Adrenal gland (tissue), 19 donors: ENCODE measurements at places on chromosomes 1 and 21.

GRCh38 chr21:30839304-30839703, 9.7 kb upstream of the KRTAP7-1 start:
- H3K27me3 ChIP-seq = no peaks in the 10 kb centered on the region
- DNase-seq = no peak
- no peaks in the 10 kb centered on the region for H3K4me1 ChIP-seq

DNA sequence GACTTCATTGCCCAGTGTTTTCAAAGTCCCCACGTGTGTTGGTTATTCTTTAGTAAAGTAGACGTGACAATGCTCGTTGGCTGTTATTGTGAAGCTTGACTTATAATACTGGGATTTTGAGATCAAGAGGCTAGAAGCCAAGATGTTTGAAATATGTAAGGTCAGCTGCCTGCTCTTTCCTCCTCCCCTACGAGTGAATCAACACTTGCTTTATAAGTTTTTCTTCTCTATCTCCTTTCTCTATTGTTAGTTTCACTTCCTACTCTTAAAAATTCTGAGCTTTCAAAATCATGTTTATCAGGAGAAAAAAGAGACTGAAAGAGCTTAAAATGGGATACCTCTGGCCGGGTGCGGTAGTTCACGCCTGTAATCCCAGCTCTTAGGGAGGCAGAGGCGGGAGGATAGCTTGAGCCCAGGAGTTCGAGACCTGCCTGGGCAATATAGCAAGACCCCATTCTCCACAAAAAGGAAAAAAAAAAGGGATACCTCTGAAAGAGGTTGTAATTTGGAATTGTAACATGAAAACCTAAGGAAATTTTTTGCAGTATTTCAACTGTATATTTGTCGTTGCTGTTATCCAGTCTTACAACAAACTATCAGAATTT, 72.0 kb downstream of the EPB41 start:
- no peak for DNase-seq
- no peak overlapping the region for H3K27ac ChIP-seq
- no peaks in the 10 kb centered on the region for H3K27me3 ChIP-seq
- no peak overlapping the region for H3K4me3 ChIP-seq
- H3K4me1 ChIP-seq = peaks cover 9% of the 10 kb centered on the region

- H3K27ac ChIP-seq = no peak overlapping the region
- DNase-seq = peak; percentile 25
- no peaks in the 10 kb centered on the region for H3K27me3 ChIP-seq
These were observed 30.8 kb upstream of the FAM78B start for GRCh38 chr1:166197597-166197996.

GRCh38 chr1:28663871-28664470, 4.6 kb upstream of the GMEB1 start:
- H3K36me3 ChIP-seq = no peaks in the 10 kb centered on the region
- DNase-seq = no peak
- no peak overlapping the region for H3K4me3 ChIP-seq
- H3K27me3 ChIP-seq = no peaks in the 10 kb centered on the region
- H3K27ac ChIP-seq = no peak overlapping the region

DNA sequence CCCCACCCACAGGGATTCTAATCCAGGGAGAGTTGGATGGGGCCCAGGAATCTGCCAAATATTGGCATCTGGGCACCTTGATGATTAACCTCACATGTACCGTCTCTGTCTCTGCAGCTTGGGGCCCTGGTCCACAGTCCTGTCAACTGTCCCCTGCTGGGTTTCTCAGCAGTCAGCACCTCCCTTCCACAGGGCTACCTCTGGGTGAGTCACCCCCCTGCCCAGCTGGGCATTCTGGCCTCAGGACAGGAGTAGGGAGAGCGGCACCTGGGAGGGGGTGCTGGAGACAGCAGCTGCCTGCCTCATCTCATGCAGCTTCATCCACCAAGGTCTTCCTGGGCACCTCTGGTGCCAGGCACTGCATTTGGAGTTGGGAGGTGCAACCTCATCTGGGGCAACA, 100.6 kb upstream of the ACTL8 start:
- no peak overlapping the region for H3K27ac ChIP-seq
- no peaks in the 10 kb centered on the region for H3K4me1 ChIP-seq
- no peaks in the 10 kb centered on the region for H3K27me3 ChIP-seq
- no peak for DNase-seq
- H3K4me3 ChIP-seq = no peak overlapping the region

- H3K4me3 ChIP-seq = no peak overlapping the region
- no peaks in the 10 kb centered on the region for H3K27me3 ChIP-seq
- no peaks in the 10 kb centered on the region for H3K4me1 ChIP-seq
- no peak overlapping the region for H3K27ac ChIP-seq
- no peaks in the 10 kb centered on the region for H3K36me3 ChIP-seq
- peak; percentile 83 for DNase-seq
These were observed 1.6 kb downstream of the ERVH48-1 start for GRCh38 chr21:42923553-42924432.

DNA sequence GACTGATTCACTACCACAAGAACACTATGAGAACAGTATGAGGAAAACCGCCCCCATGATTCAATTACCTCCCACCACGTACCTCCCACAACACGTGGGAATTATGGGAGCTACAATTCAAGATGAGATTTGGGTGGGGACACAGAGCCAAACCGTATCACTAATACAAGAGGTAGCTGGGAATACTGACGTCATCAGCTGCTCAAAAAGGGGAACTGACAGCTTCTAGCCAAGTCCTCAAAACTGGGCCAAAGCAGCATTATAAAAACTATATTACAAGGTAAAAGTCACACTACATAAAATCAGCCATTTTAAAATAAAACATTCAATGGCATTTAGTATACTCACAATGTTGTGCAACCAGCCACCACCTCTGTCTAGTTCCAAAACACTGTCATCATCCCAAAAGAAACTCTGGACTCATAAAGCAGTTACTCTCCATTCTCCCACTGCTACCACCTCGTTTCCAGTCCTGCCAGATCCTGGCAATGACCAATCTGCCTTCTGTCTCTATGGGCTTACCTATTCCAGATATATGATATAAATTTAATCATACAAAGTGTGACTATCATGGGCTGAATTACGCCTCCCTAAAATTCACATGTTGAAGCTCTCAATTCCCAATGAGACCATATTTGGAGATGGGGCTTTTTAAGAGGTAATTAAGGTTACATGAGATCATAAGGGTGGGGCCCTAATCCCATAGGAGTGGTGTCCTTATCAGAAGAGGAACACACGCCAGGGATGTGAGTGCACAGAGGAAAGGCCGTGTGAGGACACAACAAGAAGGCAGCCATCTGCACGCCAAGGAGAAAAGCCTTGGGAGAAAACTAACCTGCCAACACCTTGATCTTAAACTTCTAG, 192.1 kb downstream of the SETD4 start:
- DNase-seq = no peak
- H3K27me3 ChIP-seq = no peaks in the 10 kb centered on the region
- H3K36me3 ChIP-seq = no peaks in the 10 kb centered on the region
- H3K4me1 ChIP-seq = no peaks in the 10 kb centered on the region
- no peak overlapping the region for H3K4me3 ChIP-seq
- H3K27ac ChIP-seq = no peak overlapping the region

- no peak overlapping the region for H3K27ac ChIP-seq
- no peaks in the 10 kb centered on the region for H3K36me3 ChIP-seq
- H3K4me3 ChIP-seq = no peak overlapping the region
- no peak for DNase-seq
These were observed 17.2 kb upstream of the C8A start for GRCh38 chr1:56837244-56837939.

GRCh38 chr1:228863776-228864175, 128.5 kb downstream of the RHOU start:
- no peak for DNase-seq
- no peak overlapping the region for H3K4me3 ChIP-seq
- H3K27ac ChIP-seq = no peak overlapping the region
- H3K4me1 ChIP-seq = peaks cover 5% of the 10 kb centered on the region
- no peaks in the 10 kb centered on the region for H3K27me3 ChIP-seq

DNA sequence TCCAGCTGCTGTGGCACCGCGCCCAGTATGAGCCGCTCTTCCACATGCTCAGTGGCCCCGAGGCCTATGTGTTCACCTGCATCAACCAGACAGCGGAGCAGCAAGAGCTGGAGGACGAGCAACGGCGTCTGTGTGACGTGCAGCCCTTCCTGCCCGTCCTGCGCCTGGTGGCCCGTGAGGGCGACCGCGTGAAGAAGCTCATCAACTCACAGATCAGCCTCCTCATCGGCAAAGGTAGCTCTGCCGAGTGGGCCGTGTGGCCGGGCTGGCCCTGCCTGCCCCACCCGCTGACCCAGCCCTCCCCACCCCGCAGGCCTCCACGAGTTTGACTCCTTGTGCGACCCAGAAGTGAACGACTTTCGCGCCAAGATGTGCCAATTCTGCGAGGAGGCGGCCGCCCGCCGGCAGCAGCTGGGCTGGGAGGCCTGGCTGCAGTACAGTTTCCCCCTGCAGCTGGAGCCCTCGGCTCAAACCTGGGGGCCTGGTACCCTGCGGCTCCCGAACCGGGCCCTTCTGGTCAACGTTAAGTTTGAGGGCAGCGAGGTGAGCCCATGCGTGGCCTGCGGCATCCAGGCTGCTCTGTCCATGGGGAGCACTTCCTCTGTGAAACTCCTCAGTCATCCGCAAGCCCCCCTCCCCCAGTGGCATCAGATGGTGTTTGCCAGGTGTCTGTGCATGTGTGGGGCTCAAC, 64.2 kb downstream of the PIK3CD start:
- H3K27me3 ChIP-seq = no peaks in the 10 kb centered on the region
- no peak for DNase-seq
- no peak overlapping the region for H3K27ac ChIP-seq
- no peaks in the 10 kb centered on the region for H3K4me1 ChIP-seq
- no peak overlapping the region for H3K4me3 ChIP-seq

DNA sequence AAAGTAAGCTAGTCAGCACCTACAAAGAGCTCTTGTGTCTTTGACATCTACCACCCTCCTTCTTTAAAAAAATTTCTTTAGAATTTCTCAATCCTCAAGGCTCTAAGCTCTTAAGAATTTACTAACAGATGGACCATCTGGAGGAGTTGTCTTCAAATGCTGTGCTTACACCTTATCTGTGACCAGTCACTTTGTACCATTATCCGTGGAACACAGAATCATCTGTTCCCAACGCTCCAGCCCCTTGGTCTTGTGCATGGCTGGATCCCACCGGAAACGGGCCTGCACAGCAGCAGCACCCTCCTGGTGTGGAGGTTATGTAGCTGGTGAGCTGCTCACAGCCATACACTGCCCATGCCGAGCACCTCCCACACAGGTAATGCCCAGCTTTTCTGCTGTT, 89.0 kb downstream of the TBX19 start:
- H3K27ac ChIP-seq = no peak overlapping the region
- no peaks in the 10 kb centered on the region for H3K4me1 ChIP-seq
- DNase-seq = no peak
- H3K4me3 ChIP-seq = no peak overlapping the region

DNA sequence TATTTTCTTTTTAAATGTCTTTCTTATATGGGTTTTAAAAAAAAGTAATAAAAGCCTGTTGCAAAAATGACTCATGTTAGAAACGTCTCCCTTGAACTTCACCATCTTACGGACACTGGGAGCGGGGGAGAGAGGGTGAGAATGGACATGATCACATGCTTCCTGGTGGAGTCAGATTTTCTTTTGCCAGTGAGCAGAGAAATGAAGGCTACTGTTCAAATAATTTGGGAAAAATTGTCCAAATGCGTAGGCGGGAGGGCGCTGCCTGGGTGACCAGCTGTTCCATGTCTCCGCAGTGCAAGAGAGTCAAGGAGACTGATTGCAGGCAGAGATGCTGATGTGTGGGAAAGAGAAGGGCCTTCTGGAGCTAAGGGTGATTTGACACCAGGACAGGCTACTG, 23.1 kb downstream of the EIF2D start:
- peak; percentile 82 for DNase-seq
- H3K36me3 ChIP-seq = peaks cover 65% of the 10 kb centered on the region
- no peak overlapping the region for H3K4me3 ChIP-seq
- no peaks in the 10 kb centered on the region for H3K27me3 ChIP-seq
- H3K27ac ChIP-seq = peak overlapping the region; percentile 59
- peaks cover 50% of the 10 kb centered on the region for H3K4me1 ChIP-seq

DNA sequence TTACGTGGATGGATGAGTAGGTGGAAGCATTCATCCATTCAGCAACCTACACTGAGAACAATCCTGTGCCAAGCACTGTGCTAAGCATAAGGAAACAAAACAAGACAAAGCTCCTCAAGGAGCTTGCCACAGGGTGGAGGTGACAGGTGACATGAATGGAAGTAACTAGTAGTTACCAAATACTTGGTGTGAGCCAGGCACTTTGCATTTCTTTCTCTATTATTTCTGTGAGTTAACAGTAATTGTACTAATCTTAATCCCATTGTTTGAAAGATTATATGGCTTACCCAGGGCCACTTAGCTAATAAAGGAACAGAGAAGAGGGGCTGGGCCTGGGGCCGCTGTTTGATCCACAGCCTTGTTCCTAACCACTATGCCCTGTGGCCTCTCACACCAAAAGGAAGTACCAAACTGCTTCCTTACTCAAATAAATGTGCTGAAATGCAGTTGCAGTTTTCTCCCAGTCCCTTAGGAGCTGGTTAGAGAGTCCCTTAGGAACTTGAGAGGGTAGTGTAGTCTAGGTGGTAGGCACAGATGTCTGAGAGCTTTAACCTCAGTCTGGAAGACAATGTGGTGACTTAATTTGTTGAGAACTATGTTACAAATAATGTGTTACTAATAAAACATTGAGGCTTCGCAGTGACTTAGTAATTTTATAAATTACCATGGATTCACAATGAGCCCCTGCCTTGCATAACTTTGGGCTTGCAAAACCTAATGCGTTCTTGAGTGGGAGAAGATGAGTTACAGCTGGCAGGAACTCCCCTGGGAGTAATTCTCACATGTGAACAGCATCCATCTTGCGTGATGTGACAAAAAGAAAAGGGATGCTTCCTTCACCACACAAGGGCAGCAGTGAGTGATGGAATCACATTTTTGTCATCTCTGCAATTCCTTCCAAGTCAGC, 69.8 kb downstream of the MPZL1 start:
- H3K4me3 ChIP-seq = no peak overlapping the region
- no peaks in the 10 kb centered on the region for H3K36me3 ChIP-seq
- DNase-seq = peak; percentile 56

GRCh38 chr1:46246548-46247435, 771 bp upstream of the RAD54L start:
- H3K4me3 ChIP-seq = peak overlapping the region; percentile 31
- DNase-seq = peak; percentile 53
- peaks cover 12% of the 10 kb centered on the region for H3K4me1 ChIP-seq

GRCh38 chr1:4563586-4563985, 90.8 kb upstream of the AJAP1 start:
- no peaks in the 10 kb centered on the region for H3K36me3 ChIP-seq
- no peak overlapping the region for H3K27ac ChIP-seq
- no peaks in the 10 kb centered on the region for H3K4me1 ChIP-seq
- DNase-seq = no peak
- no peaks in the 10 kb centered on the region for H3K27me3 ChIP-seq

- no peak for DNase-seq
- no peak overlapping the region for H3K27ac ChIP-seq
- peaks cover 38% of the 10 kb centered on the region for H3K4me1 ChIP-seq
- no peak overlapping the region for H3K4me3 ChIP-seq
These were observed 17.4 kb downstream of the PIK3C2B start for GRCh38 chr1:204477036-204477740.

GRCh38 chr1:9724706-9725476, 73.4 kb downstream of the PIK3CD start:
- H3K27me3 ChIP-seq = no peaks in the 10 kb centered on the region
- no peaks in the 10 kb centered on the region for H3K4me1 ChIP-seq
- no peaks in the 10 kb centered on the region for H3K36me3 ChIP-seq
- no peak overlapping the region for H3K27ac ChIP-seq
- peak; percentile 67 for DNase-seq
